ENCODE measurements at places on chromosomes 4 and X.

DNA sequence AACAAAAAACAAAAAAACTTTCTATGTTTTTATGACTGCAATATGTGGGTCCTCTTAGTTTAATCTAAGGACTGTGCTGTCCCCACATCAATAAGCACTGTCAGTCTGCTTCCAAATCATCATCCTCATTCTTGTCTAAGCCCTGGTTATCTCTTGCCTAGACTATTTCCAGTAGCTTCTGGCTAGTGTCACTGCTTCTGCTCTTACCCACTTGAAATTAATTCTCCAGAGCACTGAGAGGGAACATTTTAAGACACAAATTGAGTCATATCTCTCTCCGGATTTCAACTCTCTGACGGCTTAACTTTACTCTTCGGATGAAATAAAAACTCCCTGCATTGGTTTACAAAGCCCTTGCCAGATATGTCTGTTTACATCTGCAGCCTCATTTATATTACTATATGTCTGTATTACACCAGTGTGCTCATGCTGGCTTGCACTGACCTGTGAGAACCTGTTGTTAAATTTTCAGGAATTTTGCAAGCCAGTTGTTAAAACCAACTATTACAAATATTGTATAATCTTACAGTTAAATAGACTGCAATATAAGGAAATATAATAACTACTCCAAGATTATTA is 345.9 kb downstream of the ADGRL3 start:
- DNase-seq = no peak

DNA sequence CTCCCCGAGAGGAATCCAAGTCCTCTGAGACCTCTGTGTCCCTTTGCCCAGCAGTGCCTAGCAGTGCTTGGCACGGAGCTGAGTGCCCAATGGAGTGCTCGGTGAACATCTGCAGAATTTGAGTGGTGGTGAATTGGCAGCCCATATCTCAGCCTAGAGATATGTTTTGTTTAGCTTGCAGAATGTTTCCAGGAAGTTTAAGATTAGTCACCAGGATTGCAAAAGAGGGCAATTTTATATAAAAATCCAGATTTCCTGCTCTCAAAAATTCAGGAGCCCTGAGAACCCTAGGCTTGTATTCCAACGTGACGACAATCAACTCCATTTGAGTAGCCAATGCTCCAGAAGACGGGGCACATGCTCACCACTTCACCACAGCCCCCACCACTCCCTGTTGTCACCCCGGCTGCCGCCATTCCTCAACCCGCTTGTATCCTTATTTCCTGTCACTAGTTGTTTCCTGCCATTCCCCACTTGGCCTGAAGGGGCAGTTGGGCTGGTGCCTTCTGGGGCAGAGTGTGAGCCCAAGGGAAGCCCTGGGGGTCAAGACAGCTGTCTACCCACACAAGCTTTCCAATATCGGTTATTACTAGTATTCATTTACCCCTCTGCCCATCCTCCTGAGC is 116.9 kb downstream of the EFNB1 start:
- DNase-seq = no peak

DNA sequence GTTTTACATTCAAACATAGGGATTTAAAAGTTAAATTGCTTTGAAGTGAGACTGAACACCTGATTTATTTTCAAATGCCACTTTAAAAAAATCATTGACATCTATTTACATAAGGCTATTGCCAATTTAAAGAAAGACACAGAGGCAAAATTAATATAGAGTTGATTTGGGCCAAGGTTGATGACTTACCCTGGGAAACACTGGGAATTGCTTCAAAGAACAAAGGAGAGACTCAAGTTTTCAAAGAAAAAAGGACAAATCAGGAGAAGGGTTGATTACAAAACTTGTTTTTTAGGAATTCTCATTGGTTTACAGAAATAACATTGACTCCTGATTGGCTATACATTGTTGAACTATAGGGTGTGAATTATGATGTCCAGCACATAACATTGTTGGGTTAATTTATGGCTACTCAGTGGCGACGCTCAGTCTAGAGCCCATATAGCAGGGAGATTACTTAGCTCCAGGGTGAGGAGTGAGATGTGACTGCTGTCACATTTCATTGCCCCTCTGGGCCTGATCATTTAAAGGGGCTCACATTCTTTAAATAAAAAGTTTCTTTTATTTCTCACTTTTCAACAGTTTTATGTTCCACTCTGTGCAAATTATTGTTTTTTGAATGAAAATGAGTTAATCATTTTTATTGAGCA is 184.6 kb downstream of the SPATA18 start:
- no peak for DNase-seq

DNA sequence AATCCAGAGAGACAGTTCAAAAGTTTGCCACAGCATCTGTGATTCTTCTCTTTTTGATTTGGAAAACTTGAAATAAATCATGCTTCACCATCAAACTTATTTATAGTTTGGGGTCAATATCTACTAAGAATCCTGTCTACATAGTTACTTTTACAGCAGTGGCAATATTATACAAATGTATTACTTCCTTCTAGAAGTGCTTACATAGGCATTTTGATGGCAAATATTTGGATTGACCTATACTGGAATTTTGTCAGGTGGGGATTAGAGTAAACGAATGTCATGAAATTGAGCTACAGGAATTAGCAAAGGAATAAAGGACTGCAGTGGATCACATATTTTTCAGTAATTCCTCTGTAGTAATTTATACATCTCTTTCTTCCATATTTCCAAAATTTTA is 1885.5 kb upstream of the ADGRL3 start:
- DNase-seq = no peak

GRCh38 chr4:63632858-63633257 is 776.4 kb downstream of the TECRL start:
- DNase-seq = no peak

- DNase-seq = no peak
Measured at GRCh38 chr4:89077761-89078160, 20.8 kb upstream of the FAM13A start.

DNA sequence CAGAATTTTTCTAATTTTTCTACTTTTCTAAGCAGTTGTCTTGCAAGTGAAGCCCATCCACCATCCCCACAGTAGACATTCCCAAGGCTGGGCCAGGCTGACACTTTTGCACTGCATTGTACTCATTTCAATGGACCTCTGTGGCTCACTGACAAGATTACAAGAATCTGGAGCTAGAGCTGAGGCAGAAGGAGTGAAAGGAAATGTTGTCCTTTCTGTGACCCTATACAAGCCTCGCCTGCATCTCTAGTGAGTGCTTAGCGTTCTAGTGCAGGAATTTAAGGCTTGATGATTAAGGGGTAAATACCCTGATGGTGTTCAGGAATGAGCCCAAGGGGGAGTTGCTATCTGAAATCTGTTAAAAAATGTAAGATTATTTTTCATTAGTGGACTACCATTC is 6.3 kb downstream of the MAGED1 start:
- no peak for DNase-seq

DNA sequence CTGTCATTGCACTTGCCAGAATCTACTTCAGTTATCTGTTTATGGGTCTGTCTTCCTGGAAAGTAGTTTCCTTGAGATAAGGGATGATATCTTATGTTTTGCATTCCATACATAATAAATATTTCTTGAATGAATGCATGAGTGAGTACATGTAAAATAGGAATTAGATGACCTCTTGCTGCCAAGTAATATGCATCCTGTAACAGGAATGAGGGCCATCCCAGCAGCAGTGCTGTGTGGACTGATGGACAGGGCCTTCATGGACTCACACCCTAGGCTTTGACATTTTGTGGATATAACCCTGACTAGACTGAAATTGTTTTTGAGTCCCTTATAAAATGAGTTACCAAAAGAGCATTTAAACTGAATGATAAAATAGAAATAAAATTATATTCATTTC is 77.2 kb upstream of the NEIL3 start:
- no peak for DNase-seq

GRCh38 chr4:143215873-143216272 is 31.2 kb downstream of the USP38 start:
- no peak for DNase-seq

DNA sequence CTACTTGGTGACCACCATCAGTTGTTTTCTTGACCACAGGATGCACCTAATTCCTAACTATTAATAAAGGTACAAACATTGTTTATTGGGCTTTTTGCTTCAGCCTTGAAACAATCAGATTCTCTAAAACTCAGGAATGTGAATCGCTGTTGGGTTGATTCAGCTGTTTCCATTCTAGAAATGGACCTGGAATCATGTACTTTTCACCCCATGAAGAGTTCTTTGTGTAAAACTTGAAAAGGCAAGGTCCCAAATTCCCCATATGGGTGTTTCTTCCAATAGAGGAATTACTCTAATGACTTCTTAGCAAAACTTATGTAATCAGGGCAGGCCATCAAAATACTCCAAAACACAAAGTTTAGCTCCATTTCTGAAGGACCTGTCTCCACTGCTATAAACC is 7.4 kb downstream of the AFAP1 start:
- DNase-seq = no peak

DNA sequence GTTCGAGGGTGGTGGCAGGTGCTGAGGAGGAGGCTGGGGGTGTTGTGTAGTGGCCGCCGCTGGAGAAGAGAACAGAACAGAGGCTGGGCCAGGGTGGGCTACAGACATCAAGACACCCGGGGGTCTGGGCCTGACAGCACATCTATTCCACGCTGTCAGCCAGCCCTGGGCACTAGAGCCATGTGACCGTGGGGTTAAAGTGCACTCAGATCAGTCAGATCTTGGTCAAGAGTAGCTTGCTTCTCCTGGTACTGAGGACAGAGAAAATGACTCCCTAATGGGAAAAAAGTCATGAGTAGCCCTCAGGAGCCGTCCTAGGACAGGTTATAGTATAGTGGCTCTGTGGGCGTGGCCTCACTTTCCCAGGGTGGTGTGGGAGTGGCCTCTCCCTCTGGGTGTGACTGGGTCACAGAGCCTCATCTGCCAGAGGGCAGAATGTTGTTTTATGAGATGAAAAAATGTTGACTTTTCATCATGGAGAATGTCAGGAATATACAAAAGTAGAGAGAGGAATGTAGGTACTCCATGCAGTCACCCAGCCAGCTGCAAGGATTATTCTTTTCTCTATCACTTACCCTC is 19.4 kb downstream of the TRMT44 start:
- no peak for DNase-seq

DNA sequence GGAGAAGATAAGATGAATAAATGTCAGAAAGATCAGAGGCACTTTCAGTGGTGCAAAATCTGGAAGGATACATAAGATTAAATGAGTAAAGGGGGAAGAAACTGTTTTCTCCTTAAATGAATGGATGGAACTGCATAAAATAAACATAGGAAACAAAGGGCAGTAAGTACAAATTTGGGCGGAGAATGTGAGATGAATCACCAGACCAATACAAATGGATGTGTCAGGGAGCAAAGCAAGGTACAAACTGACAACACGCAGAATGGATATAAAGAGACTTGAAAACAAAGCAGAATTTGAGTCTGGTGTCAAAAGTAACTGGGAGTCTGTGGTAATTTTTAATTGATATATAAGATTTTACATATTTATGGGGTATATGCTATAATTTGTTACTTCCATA is 175.3 kb upstream of the PCDH18 start:
- DNase-seq = no peak

GRCh38 chrX:12771445-12772069 is 19.7 kb upstream of the PRPS2 start:
- DNase-seq = peak; percentile 50

DNA sequence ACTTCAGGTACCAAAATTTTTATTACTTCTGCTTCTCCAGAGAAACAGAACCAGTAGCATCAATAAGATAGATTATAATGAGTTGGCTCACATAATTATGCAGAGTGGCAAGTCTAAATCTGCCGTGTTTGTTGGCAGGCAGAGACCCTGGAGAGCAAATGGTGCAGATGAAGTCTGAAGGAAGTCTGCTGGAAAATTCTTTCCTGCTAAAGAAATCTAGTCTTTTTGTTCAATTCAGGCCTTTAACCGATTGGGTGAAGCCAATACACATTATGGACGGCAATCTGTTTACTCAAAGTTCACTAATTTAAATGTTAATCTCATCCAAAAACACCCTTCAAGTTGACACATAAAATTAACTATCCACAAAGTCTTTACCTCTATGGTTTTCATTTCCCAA is 156.0 kb downstream of the TBX22 start:
- no peak for DNase-seq

GRCh38 chr4:19095491-19096046 is 1074.0 kb upstream of the LCORL start:
- DNase-seq = no peak

- no peak for DNase-seq
Measured at GRCh38 chr4:51963841-51964517, 56.2 kb downstream of the LRRC66 start.

GRCh38 chr4:183716302-183716701 is 57.2 kb downstream of the TRAPPC11 start:
- no peak for DNase-seq

GRCh38 chrX:71181558-71181909 is 36.9 kb downstream of the NLGN3 start:
- DNase-seq = no peak

Data from activated CD8-positive, alpha-beta memory T cell treated with anti-CD3 and anti-CD28 coated beads for 1 hour (primary cell).